ENCODE measurements at places on chromosomes 2 and 18.

- no peak for DNase-seq
Measured at GRCh38 chr2:873651-874580, 76.7 kb upstream of the SNTG2 start.

GRCh38 chr2:207375207-207375875 is 154.4 kb upstream of the CREB1 start:
- DNase-seq, result no peak

DNA sequence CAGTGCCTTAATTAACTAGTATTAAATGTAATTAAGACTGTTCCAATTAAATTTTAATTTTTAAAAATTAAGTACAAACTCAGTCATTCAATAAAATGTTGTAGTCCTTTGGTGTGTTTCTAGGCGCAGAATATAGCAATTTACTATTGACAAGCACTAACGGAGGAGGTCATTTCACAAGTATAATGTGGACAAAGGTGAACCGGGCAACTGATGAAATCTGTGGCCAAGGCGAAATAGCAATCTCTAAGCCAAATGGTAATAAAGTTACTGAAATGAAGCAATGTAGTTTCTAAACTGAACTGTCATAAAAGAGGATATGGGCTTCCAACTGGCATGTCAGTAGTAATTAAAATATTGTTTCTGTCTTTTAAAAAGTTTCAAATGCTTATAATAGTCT is 27.5 kb downstream of the FIGN start:
- DNase-seq, result no peak

DNA sequence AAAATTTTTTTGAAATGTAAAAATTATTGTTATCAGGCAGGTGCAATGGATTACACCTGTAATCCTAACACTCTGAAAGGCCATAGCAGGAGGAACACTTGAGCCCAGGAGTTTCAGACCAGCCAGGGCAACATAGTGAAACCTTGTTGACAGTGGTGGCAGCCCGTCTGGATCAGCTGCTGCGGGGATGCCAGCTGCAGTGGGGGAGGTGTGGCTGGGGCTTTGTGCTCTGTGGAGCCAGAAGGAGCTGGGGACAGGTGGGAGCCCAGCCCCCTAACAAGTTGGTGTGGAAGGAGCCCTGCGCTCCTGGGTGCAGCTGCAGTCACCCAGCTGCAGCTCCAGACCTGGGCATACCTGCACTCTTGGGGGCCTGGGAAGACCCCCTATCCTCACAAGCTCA is 182.4 kb upstream of the MC4R start:
- no peak for DNase-seq

DNA sequence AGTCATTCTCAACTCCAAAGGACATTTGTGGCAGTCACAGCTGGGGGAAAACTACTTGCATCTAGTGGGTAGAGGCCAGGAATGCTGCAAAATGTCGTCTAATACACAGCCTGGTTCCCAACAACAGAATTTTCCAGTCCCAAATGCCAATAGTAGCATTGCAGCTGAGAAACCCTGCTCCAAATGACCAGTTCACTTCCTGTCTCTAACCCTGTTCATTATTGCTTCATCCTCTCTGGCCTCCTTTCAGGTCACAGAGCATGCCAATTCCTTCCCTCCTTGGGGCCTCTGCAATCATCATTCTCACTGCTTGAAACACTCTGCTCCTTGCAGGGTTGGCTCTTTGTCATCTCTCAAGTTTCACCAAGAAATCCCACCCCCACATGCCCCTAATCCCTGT is 139.1 kb downstream of the IRS1 start:
- DNase-seq, result no peak

GRCh38 chr2:8371653-8372052 is 310.2 kb upstream of the ID2 start:
- no peak for DNase-seq

DNA sequence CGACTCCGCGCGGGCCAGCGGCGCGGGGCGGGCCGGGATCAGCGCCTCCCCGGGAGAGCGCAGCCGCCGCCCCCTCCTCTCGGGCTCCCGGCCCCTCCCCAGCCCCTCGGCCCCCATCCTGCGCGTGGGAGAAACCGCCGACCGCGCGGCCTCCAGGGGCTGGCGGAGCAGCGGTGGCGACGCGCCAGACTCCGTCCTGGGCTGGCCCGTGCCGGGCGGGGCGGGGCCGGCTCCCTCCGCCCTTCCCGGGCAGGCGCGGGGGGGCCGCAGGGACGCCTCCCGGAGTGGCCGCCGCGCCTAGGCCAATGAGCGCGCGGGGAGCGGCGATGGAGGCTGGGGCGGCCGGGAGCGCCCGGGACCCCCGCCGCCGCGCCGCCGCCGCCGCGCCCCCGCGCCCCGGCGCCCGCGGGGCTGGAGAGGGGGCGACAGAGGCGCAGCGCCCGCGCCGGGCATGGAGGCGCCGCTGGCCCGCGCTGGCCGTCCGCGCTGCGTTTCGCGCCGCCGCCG is 49.1 kb downstream of the KCNIP3 start:
- DNase-seq, result no peak

DNA sequence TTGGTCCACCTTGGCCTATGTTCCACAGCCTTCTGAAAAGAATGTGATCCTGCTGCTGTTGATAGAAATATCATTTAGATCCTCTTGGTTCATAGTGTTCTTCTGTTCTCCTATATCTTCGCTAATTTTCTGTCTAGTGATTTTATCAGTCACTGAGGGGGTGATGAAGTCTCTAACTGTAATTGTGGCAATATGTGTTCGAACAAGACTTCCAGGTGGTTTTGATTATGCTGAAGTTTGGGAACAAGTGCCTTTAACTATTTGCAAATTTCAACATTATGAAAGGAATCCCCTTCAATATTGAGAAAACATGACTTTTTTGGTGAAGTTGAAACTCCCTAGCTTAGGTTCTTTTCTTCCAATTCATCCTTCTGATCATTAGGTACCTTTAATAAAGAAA is 140.4 kb downstream of the MTX2 start:
- no peak for DNase-seq

DNA sequence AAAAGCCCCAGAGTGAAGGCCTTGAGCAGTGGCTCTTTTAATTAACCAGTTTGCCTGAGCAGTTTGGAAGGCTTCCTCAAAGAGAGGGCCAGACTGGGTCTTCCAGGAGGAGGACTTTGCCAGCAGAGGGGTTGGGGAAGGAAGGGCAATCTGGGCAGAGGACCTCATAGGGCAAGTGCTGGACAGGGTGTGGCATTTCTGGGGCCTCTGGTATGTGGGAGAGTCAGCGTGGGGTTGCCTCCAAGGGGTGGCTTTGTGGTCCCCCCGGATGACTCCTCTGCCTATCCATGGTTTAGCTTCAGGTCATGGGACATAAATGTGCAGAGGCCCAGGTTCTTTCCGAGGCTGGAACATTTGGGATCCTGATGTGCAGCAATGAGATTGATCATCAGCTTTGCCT is 12.6 kb downstream of the GLI2 start:
- DNase-seq, result no peak

GRCh38 chr2:26612522-26613240 is 28.5 kb downstream of the CIB4 start:
- no peak for DNase-seq

- no peak for DNase-seq
Measured at GRCh38 chr2:99512181-99512591, 22.4 kb upstream of the REV1 start.

DNA sequence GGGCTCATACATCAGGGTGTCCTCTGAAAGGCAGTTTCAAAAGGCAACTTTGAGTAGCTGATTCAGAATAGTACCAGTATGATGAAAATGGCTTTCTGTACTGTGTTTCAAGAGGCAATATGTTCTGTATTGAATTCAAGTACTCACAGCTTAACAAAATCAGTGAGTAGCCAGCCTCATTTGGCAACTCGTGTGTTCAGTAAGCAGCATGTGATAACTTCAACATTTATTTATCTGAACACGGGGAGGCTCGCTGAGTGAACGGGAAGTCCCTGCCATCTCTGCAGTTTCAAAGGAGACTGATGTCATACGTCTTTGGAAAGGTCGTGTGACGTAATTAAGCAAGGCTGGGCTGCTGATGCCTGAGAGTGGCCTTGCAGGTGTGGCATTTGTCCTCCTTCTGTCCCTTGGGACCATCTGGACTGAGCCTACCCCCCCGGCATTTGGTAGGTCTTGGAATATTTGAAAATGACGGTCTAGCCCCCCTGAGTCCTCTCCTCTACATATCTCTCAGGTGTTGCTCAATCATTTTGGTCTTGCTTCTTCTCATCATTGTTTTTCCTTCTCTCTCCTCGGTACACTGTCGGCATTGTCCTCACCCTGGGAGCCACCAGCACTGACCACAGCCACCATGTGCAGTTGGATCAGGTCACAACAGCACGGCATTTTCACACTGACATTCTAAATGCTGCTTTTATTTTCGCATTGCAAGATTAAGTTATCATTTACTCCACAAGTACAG is 62.8 kb downstream of the SMIM21 start:
- no peak for DNase-seq

GRCh38 chr2:18265614-18266586 is 294.6 kb downstream of the RDH14 start:
- DNase-seq, result no peak

DNA sequence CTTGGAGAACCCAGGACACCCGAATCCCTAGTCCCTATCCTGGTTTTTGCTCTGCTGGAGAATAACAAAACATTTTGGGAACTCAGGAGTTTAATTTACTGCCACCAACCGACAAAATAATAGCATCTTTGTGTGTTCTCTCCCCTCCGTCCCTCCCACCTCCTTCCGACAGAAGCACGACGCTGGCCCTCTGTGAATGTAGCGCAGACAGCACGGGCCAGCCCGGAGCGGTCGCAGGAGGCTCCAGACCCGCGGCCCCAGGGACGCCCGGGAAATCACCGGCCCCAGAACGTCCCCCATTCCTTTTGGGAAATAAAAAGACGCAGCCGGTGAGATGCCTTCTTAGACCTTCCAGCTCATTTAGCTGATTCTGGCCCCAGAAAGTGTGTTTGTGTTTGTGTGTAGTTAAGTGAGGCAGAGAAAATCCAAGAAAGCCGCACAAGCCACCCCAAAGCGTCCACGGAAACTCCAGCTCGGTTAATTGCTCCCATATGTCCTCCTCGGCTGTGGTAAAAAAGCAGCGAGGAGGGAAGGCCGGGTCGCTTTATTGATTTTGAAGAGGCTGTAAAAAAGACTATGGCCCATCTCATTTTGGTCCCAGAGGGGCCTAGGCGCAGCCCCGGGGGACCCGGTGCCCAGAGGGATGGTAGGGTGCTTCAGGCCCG is 577 bp upstream of the TANC1 start:
- no peak for DNase-seq

DNA sequence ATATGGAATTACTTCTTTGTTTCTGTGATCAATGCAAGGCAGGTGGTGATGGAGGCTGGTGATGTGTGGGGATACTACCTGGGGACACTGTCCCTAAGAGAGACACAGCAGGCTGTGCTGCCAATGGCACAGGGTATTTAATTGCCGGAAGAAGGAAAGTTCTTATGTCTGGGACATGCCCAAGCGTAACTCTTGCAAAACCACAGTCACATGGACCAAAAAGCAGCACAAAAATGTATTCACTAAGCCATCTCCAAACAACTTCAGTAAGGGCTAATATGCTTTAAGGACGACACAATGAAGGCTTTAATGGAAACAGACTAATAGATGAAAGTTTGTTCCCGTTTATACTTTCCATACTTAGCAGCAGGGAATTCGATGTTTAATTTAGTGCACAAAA is 49.7 kb upstream of the AP1S3 start:
- no peak for DNase-seq

DNA sequence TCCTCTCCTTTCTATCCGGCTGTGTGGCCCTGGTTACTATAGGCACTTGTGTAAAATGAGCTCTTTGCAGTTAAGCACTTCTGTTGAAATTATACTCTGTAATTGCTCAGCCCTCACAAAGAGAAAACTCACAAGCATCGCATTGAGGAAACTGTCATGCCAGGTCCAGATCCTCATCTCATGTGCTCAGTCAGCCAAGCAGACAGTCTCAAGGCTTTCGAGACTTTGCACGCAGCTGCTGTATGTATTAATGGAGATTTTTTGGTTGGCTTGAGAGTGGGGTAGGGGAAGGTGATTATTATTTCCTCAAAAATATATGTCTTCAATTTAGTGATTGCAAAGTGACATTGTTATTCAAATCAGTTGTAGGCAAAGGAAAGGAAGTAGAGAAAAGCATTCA is 33.0 kb upstream of the PHLPP1 start:
- DNase-seq, result no peak

GRCh38 chr2:62934517-62934916 is 116.1 kb upstream of the OTX1 start:
- DNase-seq, result no peak

DNA sequence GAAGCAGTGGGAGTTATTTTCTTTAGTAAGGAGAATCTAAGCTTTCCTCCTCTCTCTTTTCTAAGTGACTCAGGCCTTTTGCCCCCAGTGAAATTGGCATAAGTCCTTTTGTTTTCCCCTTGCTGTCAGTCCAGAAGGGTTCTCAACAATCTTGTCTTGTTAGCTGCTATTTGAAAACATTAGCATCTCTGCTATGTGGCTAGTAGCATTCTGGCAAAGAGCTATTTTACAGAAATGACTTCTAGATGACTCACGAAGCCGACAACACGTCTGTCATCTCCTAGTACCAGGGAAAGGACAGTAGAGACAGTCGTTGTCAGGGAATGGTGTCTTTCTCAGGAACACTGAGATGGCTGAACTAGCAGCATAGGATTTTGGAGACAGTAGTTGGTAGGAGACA is 14.7 kb downstream of the SMARCAL1 start:
- no peak for DNase-seq

DNA sequence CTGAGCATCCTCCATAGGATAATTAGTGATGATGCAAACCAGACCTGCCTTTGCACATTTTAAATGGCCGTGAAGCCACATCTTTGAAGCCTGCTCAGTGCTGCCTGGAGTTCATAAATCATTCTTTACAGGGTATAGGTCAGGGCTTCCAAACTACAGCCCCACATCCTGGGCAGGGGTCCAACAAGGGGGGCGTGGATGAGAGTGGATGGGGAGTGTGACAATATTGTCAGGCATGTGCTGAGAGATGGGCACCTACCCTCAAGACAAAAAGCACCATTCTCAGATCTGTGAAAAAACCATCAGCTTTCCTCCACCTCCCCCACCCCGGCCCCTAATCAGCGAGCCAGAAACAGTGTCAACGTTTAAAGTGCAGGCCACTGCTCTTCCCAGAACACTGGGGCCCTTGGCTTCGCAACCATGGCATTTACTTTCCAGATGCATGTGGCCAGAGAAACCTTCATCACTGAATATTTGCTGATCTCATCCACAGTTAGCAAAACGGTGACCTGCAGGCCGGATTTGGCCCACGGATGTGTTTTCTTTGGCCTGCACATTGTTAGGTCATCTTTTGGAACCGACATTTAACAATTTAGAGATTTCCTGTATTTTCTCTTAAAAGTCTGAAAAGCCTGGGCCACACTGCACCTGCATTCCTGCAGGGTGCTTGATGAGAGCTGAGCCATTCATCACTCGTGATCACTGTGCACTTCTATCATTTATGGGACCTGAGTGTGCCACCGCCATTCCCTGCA is 130.7 kb downstream of the ANKRD44 start:
- no peak for DNase-seq

- DNase-seq, result no peak
Measured at GRCh38 chr2:57515366-57515765, 531.2 kb upstream of the VRK2 start.

- DNase-seq, result no peak
Measured at GRCh38 chr18:37179384-37179783, 350.5 kb downstream of the KIAA1328 start.

GRCh38 chr2:160203007-160203406 is 2.9 kb upstream of the ITGB6 start:
- DNase-seq, result no peak

Measured in T follicular helper cell (primary cell).